ENCODE measurements at places on chromosomes 7 and 10. TPM values are rescaled to one million over a fixed set of nuclear protein-coding genes. Genes with fewer than 3 reads are reported as not detected.

Gene SORCS1
- polyA plus RNA-seq: 0.05 TPM

Gene HOXA4
- polyA plus RNA-seq: 5.4 TPM

Gene CPA2
- 0.10 TPM for polyA plus RNA-seq

Gene ARPC1A
- 259 TPM for polyA plus RNA-seq

Gene SLC26A3
- not detected for polyA plus RNA-seq

Gene FAM237B
- not detected for polyA plus RNA-seq

Gene FUOM
- polyA plus RNA-seq: 24.3 TPM

Gene SPOCK2
- polyA plus RNA-seq: 0.02 TPM

Gene HOXA13
- not detected for polyA plus RNA-seq

Gene FOXI2
- not detected for polyA plus RNA-seq

Gene AKR1C2
- polyA plus RNA-seq: 8.2 TPM

Gene ITPRID1
- not detected for polyA plus RNA-seq

Gene SPDYE16
- not detected for polyA plus RNA-seq

Gene MRC1
- not detected for polyA plus RNA-seq

Gene PDGFA
- 2.2 TPM for polyA plus RNA-seq

Gene ANK3
- 1.6 TPM for polyA plus RNA-seq

Gene ANKRD1
- polyA plus RNA-seq: 0.53 TPM

Gene MAT1A
- polyA plus RNA-seq: not detected

Measured in AG04450 (cell line).